ENCODE measurements at places on chromosomes 3 and 15.
A peak's percentile ranks its signal among the peaks of the same experiment; 100 is the strongest.

DNA sequence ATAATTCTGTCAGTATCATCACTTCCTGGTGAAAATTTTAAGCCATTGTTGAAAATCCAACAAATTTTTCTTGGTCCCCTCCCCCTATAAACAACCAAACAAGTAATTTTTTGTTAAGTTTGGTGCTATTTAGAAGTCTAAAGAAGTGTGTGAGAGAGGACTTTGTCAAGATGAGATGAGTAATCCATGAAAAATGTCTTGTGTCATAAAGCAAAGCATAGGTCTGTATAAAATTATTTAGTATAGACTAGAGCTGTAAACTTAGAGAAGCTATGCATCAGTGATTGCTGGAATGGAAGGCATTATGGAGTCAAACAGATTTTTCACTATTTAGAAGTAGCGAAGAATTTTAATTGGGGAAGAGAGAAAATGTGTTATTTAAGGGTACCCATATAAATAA, 31.4 kb downstream of the MAPK6 start:
- DNase-seq = no peak

DNA sequence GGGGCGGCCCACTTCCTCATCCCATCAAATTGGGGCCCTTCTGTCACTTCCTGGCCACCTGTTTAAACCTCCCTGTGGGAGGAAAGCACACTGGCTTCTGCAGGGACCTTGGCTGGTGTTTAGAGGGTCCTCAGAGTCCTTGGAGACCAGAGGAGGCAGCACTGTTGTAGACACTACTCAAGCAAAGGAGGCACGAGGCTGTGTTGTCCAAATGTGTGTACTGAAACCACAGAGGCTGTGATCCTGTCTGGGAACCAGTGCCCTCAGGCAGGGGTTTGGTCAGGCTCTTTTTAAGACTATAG, 12.4 kb upstream of the SEC13 start:
- no peak for DNase-seq

- DNase-seq = no peak
Observed at GRCh38 chr3:171236265-171237008, 209.9 kb upstream of the SLC2A2 start.

- DNase-seq = no peak
Observed at GRCh38 chr15:41102854-41103253, 13.2 kb downstream of the INO80 start.

GRCh38 chr15:81752974-81753373, 292.8 kb downstream of the MEX3B start:
- no peak for DNase-seq

- DNase-seq = peak; percentile 61
Observed at GRCh38 chr3:49839193-49839809, 17.1 kb downstream of the TRAIP start.

- DNase-seq = no peak
Observed at GRCh38 chr3:195932418-195933043, 24.2 kb upstream of the TNK2 start.

DNA sequence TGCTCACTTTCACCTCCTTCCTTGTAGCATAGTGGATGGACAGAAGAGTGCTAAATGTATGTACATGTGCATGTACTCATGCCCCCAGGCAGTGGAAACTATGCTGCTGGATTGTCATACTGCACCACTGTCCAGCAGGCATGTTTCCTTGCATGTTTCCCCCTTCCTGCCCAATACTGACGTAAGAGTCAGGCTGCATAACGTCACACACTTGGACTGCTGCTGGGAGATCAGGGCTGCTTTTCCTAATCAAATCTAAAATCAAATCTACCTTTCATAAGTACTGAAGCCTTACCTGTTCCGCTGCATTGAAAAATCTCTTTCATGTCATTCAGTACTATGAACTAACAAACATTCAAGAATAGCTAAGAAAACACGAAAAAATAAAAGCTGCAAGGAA, 67.9 kb upstream of the ROBO1 start:
- no peak for DNase-seq

GRCh38 chr15:67150023-67150860, 84.8 kb downstream of the SMAD3 start:
- peak; percentile 93 for DNase-seq

DNA sequence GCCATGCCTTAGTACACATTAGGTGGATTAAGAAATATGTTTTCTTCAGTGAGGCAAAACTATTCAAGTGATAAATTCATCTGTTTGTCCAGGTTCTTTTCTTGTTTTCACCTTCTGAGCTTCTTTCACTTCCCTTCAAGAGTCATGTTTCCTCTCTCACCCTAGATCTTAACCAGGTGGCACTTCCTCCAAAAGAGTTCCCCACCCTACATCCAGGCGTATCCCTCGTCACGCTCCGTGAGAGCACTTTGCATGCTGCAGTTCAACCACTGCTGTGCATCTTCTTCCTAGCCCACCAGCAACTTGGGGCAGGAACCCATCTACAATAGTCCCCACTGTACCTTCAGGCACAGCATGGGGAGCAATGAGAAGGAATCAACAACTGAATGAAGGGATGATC, 28.9 kb downstream of the OSBPL10 start:
- no peak for DNase-seq

DNA sequence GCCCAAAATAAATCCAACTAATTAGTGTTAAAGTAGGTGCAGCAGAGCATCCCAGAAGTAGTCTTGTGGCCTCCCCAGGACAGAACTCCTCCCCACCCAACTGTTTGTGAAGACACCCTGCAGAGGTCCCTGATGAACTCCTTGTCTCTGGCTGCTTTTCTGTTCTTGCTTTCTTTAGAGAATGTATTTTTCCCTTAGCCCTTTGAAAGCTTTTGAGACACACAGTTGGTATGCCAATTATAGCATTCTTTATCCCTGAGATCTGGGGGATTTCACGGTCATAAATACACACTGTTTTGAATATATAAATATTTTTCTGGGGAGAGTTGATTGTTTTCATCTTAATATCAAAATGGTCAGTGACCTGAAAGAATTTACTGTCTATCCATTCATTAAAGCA, 9.8 kb downstream of the TFG start:
- DNase-seq = no peak

GRCh38 chr3:67031986-67032385, 33.9 kb downstream of the KBTBD8 start:
- no peak for DNase-seq

DNA sequence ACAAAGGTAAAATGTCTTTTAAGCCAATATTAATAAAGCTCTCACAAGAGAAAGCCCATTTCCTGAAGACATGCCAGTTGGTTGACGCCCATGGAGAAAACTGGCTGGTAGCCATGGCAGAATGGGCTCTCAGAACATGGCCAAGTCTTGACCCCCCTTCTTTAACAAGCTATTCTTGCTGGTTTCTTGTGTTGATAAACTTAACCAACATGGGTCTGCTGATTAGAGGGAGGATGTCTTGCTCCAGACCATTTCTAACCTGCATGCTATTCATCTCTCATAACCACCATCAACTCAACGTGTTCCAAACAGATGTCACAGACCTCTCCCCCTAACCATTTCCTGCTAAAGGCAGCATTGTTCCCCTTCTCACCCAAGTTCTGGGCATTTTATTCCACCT, 25.7 kb downstream of the NTRK3 start:
- no peak for DNase-seq

GRCh38 chr3:131323014-131323413, 58.6 kb upstream of the NUDT16 start:
- DNase-seq = no peak

- DNase-seq = peak; percentile 23
Observed at GRCh38 chr3:71341721-71342120, 241.8 kb downstream of the FOXP1 start.

DNA sequence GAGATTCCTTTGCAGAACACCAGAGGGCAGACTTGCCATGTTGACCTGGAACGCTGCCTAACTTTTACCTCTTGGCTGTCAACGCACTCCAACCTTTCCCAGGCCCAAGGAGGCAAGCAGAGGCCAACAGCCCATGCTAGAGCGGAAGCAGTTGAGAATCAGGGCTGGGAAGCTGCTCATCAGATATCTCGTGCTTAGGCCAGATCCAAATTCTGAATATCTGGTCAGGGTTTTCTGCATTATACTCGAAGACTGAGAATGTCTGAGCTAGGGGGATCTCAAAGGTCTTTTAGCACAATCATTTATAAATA, 2.5 kb downstream of the XIRP1 start:
- DNase-seq = no peak

GRCh38 chr3:23275814-23276213, 72.7 kb downstream of the UBE2E2 start:
- DNase-seq = no peak

DNA sequence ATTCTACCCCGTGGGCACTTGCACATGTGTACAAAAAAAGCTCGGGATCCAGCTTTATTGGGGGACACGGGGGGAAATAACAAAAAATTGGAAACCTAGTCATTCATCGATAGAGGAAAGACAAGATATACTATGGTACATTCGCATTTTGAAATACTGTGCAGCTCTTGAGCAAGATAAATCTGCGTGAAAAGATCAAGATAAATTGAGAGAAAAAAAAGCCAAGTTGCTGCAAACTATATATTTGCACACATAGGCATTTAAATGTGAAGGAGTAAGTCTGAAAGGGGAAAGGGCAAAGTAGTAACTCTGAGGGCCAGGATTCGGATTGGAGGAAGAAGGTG, 620 bp upstream of the UBR1 start:
- DNase-seq = no peak

- no peak for DNase-seq
Observed at GRCh38 chr3:5250467-5251195, 63.1 kb downstream of the EDEM1 start.

GRCh38 chr3:10845001-10845761, 29.2 kb downstream of the SLC6A11 start:
- DNase-seq = no peak

DNA sequence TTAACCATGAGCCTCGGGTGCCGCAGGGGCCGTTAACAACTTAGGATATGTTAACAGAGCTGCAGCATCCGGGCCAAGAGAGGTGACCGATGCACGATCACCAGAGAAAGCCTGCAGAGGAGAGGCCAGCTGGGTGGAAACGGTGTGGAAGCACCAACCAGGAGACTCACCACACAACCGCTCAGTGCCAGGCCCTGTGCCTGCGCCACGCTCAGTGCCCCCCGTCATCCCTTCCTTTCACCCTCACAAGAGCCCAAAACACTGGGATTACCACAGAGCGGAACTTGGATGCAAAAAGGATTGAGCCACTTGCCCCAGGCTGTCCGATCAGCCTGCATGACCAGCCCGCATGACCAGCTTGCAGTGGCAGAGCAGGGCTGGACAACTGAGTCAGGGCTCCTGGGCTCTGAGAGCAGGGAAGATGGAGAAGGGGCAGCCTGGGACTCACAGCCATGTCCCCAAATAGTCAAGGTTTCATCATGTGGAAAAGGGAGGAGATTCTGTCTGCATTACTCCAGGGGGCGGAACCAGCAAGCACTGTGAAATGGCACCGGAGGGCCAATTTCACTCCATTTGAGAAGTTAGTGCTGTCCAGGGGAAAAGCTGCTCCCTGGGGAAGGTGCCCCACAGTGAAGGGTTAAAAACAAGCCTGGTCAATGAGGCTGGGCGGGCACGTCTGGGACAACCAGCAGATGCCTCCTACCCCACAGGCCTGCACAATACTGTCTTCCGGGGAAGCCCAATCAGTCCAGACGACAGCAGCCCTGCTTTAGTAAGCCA, 156.8 kb downstream of the ATP10A start:
- DNase-seq = no peak

GRCh38 chr3:62368705-62369475, 4.5 kb downstream of the FEZF2 start:
- no peak for DNase-seq

DNA sequence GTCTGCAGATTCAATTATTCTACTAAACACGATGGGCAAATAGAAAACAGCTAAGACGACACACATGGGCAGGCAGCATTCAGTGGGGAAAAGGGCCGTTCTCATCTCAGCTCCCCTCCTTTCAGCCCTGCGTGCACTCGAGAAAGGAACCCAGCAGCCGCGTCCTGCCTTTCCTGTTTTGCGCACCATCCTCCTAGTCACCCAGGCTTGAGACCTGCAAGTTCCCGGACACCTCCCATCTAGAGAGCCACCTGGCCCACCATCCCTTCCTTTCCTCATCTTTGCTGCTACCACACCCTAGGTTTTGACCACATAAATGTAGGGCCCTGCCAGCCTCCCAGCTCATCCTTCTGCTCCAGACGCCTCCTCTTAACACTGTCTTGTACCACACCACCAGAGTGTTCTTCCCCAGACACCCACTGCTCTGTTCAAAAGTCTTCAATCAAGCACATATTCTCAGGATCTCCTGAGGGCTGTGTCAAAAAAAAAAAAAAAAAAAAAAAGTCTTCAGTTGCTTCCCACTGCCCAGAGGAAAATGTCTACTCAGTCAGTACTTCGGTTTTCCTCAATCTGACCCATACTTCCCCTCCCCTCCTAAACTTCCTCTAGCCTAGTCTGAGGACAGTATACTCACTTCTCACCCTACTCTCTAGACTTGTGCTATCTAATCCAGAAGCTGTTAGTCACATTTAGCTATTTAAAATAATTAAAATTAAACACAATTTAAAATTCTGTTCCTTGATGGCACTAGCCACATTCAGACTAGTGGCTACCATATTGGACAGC, 182.0 kb downstream of the STT3B start:
- no peak for DNase-seq

DNA sequence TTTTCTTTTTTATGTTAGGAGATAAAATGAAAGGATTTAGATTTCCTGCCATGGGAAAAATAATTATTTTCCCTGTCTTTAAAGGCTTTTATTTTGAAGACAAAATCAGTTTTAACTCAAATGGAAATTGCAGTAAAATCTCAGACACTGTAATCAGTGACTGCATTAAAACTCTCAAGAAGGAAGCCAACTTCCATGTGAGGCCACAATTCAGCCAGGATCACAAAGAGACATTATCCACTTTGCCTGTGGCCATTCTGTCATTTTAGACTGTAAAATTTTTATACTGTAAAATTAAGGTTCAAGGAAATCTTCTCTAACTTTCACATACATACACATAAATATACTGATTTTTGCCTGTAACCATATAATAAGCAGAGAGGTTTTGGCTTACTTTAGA, 304.0 kb downstream of the TIGIT start:
- DNase-seq = no peak

GRCh38 chr15:92724144-92724543, 68.6 kb upstream of the FAM174B start:
- no peak for DNase-seq

DNA sequence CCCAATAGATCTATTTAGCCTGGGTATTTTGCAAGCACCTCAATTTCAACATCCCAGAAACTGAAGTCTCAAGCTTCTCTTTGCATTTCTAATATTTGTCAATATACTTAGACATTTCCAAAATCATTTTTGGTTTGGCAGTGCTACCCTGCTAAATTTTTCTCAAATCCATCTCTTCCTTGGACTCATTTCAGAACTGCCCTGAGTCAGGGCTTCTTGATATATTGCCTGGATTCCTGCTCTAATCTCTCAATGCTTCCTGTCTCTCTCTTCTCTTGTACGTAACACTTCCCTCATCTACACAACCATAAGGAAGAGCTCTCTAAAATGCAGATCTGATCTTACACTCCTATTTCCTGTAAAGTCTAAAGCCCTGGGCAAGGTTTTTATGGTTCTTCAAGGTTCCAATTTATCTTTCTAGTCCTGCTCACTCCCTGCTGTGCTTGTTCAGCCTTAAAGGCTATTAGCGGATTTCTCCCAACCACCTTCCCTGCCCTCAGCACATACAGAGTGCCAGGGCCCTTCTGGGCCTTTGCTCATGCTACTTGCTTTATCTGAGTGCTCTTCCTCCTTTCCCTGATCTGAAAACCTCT, 53.0 kb upstream of the MME start:
- DNase-seq = peak; percentile 30

Data from AG09319 (cell line).